ENCODE measurements at places on chromosomes 4 and X.

DNA sequence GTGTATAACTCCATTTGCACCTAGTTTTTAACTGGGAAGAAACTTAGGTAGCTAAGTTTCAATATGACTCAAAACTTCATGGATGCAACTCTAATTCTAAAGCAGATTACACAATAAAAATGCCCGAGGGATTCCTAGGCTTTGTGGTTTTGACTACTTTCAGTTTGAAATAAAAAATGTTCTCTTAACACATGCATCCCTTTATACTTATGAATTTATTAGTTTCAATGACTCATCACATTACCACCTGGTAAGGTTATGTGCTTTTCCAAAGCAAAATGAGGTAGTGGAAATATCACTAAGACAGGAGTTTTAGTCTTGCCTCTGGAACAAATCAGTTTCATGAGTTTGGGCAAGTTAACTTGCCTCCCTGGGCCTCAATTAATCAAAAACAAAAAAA, 125.5 kb downstream of the OPHN1 start:
- DNase-seq, result no peak

GRCh38 chr4:23023121-23023520, 330.4 kb downstream of the GBA3 start:
- no peak for DNase-seq

GRCh38 chr4:42954963-42955669, 62.6 kb downstream of the GRXCR1 start:
- no peak for DNase-seq

DNA sequence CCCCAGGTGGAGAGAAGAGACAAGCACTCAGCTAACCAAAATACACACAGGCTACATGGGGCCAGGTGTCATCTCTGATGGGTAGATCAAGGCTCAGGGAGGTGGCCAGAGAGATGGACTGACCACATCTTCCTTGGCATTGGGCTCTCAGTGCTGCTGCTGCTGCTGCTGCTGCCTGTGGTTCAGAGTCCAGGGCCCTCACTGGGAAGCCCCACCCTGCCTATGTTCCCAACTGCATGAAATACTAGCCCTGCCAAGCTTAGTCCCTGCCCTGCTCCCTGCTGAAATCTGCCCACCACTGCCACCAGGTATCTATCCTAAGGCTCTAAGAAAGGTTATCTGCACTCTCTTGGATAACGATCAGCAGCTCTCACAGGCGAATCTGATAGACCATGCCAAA, 118.7 kb downstream of the EFHC2 start:
- no peak for DNase-seq

DNA sequence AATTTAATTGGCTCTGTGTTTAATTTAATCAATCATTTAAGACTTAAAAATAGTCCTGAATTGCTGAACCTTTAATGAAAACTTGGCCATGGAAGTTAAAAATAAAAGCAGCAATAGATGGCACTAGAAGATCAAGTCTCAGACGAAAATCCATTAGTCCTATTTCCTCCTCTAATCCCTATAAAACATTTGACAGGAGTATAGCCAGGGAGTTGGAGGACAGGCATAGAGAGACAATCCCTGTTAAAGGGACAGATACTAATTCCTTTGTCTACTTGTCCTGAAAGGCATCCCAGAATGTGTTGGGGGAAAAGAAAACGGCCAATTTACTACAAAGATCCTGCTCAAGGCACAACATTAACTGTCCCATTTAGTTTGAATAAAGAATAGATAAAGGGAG, 276.3 kb upstream of the TACR3 start:
- DNase-seq, result no peak

- no peak for DNase-seq
Observed at GRCh38 chr4:20676501-20677197, 23.6 kb upstream of the PACRGL start.

Measured in CD4-positive, alpha-beta T cell treated with Interleukin-6 at 100 ng/mL for 8 hours (primary cell).